ENCODE measurements at places on chromosomes 5 and 9.

GRCh38 chr5:77239126-77239741, 28.8 kb downstream of the PDE8B start:
- DNase-seq: no peak

GRCh38 chr9:95101326-95101725, 216.2 kb downstream of the FANCC start:
- DNase-seq: no peak

GRCh38 chr5:107149243-107150005, 521.3 kb downstream of the EFNA5 start:
- no peak for DNase-seq

DNA sequence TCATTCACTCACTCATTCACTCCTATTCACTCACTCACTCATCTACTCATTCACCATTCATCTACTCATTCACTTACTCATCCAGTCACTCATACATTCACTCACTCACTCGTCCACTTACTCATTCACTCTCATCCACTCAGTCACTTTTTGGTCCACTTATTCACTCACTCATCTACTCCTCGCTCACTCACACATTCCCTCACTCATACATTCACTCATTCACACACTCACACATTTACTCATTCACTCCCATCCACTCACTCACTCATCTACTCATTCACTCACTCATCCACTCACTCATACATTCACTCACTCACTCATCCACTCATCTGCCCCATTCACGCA, 27.7 kb downstream of the WNK2 start:
- DNase-seq: no peak

- DNase-seq: no peak
These were observed 40.9 kb downstream of the SVEP1 start for GRCh38 chr9:110538647-110539041.

- no peak for DNase-seq
These were observed at the start of gene PSD2 for GRCh38 chr5:139795074-139796001. TSS of gene PSD2 (plus strand) at chr5:139795808. CDS start at chr5:139809441, 13,633 bp downstream.

- no peak for DNase-seq
These were observed 380.4 kb upstream of the CTNND2 start for GRCh38 chr5:12284604-12285003.

DNA sequence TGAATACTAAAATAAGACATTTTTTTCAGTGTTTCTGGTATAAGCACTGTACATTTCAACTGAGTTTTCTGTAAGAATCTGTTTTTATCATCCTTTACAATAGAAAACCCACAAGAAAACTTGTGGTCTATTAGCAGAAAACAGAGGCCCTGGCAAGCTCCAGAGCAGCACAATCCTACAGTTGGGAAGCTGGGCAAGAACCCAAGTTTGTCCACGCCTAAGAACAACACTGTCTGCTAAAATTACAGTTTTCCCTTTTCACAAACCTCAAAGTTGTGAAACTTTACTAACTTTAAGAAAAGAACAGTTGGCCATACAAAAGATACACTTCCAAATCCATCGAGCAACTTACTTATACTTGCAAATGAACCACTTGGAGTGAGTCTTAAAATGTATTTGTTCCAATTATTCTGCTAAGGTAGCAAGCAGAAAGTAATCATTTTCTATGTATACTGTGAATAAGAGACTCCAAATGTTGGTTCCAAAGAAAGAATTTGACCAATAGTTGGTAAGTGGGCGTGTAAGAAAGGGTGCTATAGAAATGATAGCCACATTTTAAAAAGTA, 982.0 kb upstream of the ARRDC3 start:
- DNase-seq: no peak

DNA sequence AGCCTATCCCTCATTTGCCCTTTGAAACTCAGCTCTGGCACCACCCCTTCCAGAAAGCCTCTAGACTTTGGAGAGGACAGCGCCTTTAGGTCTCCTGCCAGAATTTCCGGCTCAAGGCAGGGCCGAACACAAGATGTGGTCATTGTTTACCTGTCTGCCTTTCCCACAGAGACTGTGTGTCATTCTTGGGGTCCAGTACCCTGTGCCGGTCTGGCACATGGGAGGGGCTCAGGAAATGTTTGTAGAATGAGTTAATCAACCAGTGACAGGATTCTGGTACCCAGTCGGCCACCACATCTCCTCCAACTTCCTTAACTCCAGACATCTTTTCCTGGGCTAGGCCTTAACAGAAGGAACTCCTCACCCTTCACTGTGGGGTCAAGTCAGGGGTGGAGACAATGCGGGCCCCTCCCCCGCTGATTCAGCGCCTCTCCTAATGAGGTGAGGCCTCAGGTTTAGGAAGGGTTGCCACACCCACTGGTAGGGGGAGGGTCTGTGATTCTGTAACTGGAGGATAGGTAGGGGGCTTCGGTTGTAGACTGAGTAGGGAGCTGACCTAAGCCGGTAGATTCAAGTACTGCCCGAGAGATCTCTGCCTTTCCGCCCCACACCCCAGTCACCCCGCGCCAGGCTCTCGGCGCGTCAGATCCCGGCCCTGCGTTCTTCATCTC, 29.3 kb downstream of the PCDH1 start:
- DNase-seq: no peak

GRCh38 chr9:134175808-134176598, 11.6 kb upstream of the RNU6ATAC start:
- DNase-seq: no peak

- no peak for DNase-seq
These were observed 24.0 kb upstream of the ANKRD31 start for GRCh38 chr5:75260708-75261107.

- DNase-seq: no peak
These were observed 60.4 kb upstream of the TMED7 start for GRCh38 chr5:115686051-115686737.

- no peak for DNase-seq
These were observed 160.4 kb upstream of the MPDZ start for GRCh38 chr9:13439685-13440476.

- no peak for DNase-seq
These were observed 38.1 kb downstream of the LIFR start for GRCh38 chr5:38518341-38518740.

GRCh38 chr5:132492386-132493125, 2.0 kb upstream of the IRF1 start:
- DNase-seq: no peak

GRCh38 chr5:59321642-59322041, 571.9 kb downstream of the PDE4D start:
- DNase-seq: no peak

DNA sequence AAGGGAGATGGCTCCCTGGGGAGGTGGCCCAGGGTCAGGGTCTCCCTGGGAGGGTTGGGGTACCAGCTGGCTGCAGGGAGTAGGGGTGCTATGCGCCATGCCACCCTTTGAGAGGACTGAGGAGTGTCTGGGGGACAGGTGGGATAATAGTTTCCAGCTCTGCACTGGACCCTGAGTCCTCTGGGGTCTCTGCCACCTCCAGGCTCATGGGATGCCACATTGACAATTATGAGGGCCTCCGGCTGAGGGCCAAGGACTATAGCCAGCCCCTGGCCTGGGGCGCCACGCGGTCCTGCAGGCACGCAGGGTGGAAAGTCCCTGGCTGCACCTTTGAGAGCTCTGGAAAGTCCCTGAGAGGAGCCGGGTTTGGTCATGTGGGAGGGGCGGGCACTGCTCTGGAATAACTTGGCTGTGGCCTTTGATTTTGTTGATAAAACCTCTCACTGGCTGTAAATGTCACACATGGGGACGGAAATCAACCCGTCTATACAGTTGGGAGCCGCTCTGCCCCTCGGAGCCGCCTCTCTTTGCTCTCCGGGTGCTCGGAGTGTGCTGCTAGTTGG, 16.0 kb downstream of the TRAF2 start:
- DNase-seq: no peak

DNA sequence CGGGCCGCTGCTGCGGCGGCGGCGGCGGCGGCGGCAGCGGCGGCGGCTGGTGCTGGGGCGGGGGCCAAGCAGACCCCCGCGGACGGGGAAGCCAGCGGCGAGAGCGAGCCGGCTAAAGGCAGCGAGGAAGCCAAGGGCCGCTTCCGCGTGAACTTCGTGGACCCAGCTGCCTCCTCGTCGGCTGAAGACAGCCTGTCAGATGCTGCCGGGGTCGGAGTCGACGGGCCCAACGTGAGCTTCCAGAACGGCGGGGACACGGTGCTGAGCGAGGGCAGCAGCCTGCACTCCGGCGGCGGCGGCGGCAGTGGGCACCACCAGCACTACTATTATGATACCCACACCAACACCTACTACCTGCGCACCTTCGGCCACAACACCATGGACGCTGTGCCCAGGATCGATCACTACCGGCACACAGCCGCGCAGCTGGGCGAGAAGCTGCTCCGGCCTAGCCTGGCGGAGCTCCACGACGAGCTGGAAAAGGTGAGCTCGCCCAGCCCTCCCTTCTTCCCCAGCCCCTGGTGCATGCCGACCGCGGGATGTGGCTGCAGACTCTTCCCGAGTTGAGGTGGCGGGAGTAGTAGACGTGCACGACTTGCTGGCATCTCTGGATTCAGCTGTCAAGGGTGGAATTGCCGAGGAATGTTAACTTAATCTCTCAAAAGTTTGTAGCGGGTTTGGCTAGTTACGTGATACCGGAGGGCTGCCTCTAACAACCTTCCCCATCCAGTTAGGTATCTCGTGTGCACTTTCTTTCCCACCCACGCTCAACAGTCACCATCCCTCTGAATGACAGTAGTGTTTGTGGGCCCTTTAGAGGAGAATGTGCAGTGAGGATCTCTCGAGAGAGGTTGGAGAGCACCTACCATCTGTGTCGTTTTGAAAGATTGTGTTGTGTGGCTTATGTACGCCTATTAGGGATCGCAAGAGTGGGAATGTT, 932 bp downstream of the SLC12A2 start:
- DNase-seq: no peak

- no peak for DNase-seq
These were observed 2.6 kb upstream of the SMIM23 start for GRCh38 chr5:171783051-171783450.

- no peak for DNase-seq
These were observed 28.7 kb upstream of the C5orf46 start for GRCh38 chr5:147935032-147935431.

DNA sequence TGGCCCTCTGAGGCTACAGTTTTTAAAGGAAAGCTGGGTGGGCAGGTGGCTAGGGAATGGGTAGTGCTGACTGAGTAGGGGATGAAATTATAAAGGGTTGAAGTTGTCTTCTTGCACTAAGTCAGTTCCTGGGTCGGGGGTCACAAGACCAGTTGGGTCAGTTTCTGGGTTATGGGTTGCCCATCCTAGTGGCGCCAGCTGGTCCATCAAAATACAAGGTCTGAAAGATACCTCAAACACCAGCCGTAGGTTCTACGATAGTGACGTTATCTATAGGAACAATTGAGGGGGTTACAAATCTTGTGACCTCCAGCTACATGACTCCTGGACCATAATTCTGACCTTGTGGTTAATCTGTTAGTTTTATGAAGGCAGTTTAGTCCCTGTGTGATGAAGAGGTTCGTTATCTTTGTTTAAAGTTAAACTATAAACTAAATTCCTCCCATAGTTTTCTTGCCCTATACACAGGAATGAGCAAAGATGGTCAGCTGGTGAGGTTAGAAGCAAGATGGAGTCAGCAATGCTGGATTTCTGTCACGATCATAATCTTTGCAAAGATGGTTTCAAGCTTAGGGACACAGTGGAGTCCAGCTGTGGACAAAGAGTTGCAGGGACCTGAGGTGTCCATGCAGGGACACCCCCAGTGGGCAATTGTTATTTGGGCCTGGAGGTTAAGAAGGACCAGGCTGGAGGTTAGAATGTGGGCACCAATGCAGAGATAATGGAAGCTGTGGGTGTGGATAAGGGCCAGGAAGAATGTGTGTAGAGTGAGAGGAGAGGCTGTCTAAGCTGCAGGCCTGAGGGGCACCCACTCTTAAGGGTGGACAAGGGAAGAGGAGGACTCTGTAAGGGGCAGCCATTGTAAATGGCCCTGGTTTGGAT, 14.0 kb upstream of the CREBRF start:
- no peak for DNase-seq

- DNase-seq: no peak
These were observed 28.0 kb downstream of the DNAI1 start for GRCh38 chr9:34486572-34486971.

GRCh38 chr5:143515829-143516228, 112.3 kb upstream of the NR3C1 start:
- DNase-seq: no peak

GRCh38 chr9:88173378-88173999, 35.2 kb upstream of the SPATA31C2 start:
- peak; percentile 81 for DNase-seq

DNA sequence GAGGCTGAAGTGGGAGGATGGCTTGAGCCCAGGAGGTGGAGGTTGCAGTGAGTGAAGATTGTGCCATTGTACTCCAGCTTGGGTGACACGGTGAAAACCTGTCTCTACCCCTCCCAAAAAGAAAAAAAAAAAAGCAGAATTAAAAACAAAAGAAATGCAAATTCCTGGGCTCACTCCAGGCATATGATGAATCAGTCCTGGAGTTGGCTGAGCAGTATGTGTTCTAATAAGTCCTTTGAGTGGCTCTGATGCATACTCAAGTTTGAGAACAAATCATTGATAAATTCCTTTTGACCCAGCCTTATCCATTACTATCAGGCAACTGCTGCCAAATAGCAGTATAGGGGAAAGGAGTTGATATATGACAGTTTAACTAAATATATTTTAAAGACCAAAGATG, 28.3 kb downstream of the UHRF2 start:
- DNase-seq: no peak

DNA sequence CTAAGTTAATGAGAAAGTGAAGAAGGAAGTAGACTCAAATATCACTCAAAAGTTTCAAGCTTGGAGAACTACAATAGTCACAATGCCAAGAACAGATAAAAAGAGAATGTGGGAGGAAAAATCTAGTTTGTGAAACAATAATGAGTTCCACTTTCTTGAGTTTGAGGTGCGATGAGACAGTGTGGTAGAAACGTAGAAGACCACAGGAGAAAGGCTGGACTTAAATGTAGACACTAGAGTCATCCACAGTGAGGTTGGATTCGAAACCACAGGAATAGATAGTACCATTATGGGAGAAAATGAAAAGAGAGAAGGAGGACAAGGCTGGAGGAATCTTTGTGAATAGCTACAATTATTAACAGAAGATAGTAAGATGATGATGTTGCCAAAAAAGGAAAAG, 141.1 kb upstream of the LRRTM2 start:
- no peak for DNase-seq

DNA sequence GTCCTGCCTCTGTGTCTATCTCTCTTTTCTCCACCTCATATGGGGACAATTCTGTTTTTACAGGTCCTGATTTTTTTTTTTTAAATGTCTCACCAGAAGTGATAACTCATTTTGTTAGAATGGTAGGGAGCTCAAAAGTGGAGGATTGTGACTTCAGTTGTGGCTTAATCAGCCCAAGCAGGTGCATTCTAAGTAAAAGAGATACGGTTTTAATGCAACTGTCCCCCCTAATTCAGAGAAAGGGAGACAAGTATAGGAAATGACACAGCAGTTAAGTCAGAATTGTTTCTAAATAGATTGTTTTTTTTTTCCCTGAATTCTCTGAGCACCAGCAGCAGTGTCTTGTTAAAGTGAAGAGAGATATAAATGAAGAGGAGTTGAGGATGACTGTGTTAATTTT, 24.5 kb downstream of the MAST4 start:
- DNase-seq: no peak

DNA sequence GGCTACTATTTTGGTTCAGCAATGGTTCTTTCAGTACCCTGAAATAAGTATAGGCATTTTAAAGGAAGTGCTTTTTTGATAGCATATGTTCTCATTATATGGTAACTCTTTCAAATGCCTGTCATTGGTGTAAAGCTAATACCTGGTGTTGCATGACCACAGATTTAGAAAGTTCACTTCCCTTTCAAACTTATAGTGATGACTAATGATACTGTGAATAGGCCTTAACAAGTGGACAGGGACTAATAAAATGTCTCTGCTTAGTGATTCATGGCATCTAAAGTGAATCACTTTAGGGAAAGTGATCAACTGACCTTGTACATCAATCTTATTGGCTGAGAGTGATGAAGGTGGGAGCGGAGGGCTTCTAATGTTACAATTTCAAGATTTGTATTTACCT, 21.6 kb downstream of the MRPL22 start:
- DNase-seq: no peak
